ENCODE measurements at places on chromosomes 16 and 17.
A peak's percentile ranks its signal among the peaks of the same experiment; 100 is the strongest.

DNA sequence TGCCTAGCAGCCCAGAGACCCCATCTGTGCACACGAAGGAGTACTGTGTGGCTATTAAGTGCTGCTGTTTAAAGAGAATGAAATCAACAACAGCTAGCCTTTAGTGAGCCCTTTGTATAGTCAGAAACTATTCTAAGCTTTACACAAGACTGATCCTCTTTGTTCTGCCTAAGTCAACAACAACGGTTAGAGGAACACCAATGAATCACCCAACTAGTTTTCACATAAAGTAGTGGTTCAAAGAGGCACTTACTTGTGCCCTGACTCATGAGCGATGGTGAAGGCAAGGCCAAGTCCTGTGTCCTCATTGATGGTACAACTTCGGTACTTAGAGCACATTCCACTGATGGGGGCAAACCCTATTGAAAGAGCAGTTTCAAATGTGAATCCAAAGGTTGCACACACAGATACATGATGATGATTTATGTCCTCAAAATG is 75.8 kb downstream of the ADAMTS18 start:
- DNase-seq: no peak

- no peak for DNase-seq
These were observed 3.0 kb upstream of the SLC6A4 start for GRCh38 chr17:30238387-30239088.

DNA sequence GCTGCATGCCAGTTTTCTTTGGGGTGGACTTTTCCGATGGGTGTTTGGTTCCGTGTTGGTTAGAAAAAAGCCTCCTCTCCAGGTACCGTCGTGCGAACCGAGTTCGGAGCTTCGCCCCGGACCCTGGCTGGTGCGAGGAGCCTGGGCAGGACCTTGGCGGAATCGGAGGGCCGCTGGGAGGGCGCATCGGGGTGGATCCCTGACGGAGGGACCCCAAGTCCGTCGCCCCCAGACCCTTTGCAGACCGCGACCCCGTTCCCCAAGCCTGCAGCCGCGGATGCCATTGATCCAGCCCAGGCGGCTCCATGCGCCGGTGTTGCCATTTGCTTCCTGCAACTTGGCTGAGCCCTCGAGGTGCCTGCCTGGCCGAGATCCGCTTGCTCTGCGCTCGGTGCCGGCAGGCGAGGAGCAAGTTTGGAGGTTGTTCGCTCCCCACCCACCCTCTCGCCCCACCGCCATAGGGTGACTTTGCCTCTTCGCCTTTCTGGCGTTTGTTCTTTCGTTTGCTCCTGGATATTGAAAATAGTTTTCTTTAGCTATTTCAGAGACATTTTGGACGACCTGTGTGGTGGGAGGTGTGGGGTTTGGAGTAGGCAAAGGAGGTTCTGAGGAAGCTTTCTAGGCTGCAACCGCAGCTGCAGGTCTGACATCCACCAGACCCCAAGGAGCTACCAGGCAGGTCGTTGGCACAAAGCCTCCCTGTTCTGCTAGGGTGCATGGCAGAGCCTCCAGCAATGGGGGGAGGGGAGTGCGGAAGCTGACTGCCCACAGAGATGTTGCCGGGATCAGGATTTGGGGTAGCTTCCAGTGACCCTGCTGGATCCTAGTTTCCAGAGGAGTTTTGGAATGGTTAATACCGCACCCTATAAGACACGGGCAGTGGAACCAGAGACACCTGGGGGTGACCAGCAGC is 58.2 kb downstream of the RAP1GAP2 start:
- DNase-seq: no peak

DNA sequence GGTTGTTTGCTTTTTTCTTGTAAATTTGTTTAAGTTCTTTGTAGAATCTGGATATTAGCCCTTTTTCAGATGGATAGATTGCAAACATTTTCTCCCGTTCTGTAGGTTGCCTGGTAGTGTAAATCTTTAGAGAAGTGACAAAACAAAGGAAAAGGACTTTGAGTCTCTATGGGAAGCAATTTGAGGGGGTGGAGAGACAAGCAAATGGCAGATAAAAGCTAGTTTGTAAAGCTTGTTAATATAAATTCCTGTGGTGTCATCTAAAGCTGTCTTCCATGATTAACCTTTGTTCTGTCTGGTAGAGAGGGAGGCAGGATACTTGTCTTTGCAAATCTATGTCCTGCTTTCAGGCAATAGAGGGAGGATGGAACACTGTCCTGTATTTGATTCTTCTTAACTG is 40.6 kb upstream of the CACNG4 start:
- DNase-seq: no peak

DNA sequence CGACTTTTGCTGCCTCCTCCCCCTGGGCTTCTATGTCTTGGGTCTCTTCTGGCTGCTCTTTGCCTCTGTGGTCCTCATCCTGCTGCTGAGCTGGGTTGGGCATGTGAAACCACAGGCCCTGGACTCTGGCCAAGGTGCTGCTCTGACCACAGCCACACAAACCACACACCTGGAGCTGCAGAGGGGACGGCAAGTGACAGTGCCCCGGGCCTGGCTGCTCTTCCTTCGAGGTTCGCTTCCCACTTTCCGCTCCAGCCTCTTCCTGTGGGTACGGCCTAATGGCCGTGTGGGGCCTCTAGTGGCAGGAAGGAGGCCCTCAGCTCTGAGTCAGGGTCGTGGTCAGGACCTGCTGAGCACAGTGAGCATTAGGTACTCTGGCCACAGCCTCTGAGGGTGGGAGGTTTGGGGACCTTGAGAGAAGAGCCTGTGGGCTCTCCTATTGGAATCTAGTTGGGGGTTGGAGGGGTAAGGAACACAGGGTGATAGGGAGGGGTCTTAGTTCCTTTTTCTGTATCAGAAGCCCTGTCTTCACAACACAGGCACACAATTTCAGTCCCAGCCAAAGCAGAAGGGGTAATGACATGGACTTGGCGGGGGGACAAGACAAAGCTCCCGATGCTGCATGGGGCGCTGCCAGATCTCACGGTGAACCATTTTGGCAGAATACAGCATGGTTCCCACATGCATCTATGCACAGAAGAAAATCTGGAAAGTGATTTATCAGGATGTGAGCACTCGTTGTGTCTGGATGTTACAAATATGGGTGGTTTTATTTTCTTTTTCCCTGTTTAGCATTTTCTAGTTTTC is 2.3 kb downstream of the GP1BA start:
- DNase-seq: no peak

DNA sequence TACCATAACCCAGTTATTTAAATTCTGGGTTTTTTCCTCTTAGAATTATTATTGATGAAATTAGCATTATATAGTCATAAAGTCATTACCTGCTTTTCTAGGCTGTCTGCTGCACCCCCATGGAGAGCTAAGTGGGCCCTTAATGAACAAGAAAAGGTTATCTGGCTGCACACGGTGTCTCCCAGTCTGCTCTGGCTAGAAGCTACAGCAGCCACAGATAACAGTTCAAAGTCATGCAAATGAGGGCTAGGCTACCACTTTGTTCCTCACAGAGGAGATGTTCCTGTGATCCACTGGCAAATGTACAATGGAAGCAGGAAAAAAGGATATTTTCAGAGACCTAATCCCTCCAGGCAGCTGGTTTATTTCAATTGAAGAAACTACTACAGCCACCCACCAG is 112.1 kb downstream of the SNX11 start:
- DNase-seq: no peak

DNA sequence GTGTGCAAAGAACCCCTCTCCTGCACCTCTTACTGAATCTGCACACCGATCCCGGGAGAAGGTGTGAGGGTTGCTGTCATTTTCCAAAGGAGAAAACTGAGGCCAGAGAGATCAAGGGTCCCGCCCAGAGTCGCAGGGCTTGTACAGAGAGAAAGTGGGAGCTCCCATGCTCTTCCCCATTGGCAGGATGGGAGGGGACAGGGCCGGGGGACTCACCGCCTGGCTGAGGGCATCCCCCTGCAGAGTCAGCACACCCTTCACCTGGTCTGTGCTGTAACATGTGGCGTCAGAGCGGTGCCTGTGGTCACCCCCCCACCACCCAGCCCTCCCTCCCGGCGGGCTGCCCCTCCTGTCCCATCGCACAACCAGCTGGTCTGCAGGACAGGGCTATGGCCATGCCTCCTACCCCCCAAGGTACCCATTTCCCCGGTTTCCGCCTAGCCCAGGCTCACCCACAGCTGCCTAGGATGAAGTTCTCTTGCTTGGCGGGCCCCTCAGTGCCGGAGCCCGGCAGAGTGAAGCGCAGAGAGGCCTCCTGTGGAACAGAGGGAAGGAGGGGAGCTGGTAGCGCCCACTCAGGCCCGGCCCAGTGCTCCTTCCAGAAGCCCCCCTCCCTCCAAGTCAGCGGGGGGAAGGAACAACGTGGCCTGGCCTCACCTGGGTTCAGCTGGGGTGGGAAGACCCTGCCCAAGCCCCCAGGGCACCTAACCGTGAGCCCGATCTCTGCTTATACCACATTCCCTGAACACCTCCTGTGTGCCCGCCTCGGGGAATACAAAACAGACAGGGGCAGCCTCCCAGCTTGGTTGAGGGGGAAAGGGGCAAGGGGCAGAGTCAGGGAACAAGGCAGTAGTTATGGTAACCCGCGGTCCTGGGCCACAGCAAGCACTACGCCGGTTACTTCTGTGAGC is 1.1 kb downstream of the ROGDI start:
- no peak for DNase-seq

- DNase-seq: no peak
These were observed 136.5 kb downstream of the CMIP start for GRCh38 chr16:81581107-81581506.

GRCh38 chr17:47847341-47848197 is 3.4 kb downstream of the SP6 start:
- DNase-seq: peak; percentile 22

- DNase-seq: no peak
These were observed 22.0 kb downstream of the TMEM132E start for GRCh38 chr17:34601416-34601815.

DNA sequence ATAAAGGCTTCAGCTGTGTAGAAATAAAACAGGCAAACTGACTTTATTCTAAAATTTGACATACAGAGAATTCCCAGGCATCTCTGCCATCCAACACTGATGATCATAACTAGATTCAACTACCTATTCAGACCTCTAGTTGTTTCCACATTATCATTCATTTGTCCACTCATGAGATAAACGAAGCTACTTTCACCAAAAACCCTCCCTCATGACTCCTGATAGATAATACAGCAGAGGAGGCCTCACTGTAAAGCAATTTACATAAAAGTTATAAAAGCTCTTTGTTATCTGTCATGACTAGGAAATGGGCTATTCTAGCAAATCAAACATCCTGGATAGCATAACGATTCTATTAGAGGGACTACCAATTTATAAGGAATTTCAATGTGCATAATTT is 19.6 kb upstream of the RFFL start:
- DNase-seq: no peak

- DNase-seq: peak; percentile 88
These were observed 1.2 kb downstream of the TMEM95 start for GRCh38 chr17:7356072-7356549.

- DNase-seq: no peak
These were observed 12.9 kb upstream of the MYO18A start for GRCh38 chr17:29193146-29193545.

GRCh38 chr17:72151565-72152386 is 31.0 kb downstream of the SOX9 start:
- no peak for DNase-seq

GRCh38 chr17:27891841-27892240 is 1.3 kb downstream of the LYRM9 start:
- DNase-seq: no peak

GRCh38 chr17:33494151-33494550 is 201.1 kb upstream of the ASIC2 start:
- no peak for DNase-seq

DNA sequence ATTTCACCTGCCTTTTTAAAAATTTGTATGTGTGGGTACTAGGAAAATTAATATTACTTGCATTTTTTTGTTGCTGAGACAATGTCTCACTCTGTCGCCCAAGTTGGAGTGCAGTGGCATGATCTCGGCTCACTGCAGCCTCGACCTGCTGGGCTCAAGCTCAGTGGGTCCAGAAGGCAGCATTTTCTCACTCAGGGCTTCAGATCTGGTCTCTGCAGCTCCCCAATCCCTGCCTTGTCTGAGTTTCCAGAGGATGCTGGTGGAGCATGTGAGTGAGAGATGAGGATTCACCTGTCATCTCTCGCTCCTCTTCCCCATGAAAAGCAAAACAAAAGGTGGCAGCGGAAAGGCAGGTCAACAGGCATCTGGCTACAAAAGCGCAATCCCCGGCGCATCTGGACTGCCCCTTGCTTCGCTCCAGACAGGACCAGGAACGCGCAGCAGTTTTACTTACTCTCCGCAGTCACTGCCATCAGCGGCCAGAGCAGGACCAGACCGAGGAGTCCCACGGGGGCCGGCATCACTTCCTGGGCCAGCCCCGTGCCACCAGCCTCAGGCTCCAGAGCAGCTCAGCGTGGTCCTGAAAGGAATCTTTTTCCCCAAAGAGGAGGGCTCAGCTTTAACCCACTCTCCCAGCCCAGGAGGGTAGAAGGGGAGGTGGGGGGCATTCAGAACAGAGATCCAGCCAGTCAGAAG is 59.9 kb downstream of the LITAF start:
- no peak for DNase-seq

DNA sequence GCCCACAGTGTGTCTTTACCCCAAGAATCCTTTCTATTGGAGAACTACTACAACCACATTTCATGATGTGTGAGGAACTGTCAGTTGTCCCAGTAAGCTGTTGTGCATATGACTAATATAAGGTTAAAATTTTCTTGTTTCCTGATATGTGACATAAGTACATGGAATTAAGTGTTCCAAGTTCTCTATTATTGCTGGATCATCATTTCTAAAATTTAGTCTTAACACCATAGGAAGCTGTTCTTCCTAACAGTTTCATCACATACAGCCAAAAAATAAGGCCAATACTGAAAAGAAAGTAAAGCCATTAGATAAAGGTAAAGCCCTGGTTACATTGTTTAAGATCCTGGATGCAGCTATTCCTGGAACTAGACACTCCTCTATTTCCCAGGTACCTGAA is 620.9 kb upstream of the CDH8 start:
- no peak for DNase-seq

- no peak for DNase-seq
These were observed 36.9 kb downstream of the GPATCH8 start for GRCh38 chr17:44466339-44466738.

- no peak for DNase-seq
These were observed 392.5 kb downstream of the HS3ST3B1 start for GRCh38 chr17:14693382-14693781.

GRCh38 chr16:31001507-31002249 is 8.8 kb downstream of the STX1B start:
- no peak for DNase-seq
